ENCODE measurements at places on chromosomes 13 and 19.

GRCh38 chr13:49629947-49630346 is 1.6 kb downstream of the ARL11 start:
- no peak for DNase-seq

DNA sequence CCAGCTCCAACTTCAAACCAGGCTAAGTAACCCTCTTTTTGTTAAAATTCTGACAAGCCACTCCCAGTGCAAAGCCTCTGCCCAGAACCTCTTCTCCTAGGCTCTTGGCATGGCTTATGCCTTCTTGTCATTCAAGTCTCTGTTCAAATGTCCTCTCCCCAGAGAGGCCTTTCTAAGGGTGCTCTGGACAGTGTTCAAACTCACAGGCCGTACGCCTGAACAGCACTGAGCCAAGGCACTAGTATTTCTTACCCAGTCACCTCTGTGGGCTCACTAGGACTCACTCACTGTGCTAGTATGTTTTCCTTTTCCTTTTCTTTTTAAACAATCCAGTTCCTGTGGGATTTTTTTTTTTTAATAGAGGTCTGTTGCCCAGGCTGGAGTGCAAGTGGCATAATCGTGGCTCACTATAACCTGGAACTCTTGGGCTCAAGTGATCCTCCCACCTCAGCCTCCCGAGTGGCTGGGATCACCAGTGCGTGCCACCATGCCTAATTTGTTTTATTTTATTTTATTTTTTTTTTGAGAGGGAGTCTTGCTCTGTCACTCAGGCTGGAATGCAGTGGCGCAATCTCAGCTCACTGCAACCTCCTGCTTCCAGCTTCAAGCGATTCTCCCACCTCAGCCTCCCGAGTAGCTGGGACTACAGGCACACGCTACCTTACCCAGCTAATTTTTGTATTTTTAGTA is 2.3 kb upstream of the ASF1B start:
- DNase-seq, result no peak

DNA sequence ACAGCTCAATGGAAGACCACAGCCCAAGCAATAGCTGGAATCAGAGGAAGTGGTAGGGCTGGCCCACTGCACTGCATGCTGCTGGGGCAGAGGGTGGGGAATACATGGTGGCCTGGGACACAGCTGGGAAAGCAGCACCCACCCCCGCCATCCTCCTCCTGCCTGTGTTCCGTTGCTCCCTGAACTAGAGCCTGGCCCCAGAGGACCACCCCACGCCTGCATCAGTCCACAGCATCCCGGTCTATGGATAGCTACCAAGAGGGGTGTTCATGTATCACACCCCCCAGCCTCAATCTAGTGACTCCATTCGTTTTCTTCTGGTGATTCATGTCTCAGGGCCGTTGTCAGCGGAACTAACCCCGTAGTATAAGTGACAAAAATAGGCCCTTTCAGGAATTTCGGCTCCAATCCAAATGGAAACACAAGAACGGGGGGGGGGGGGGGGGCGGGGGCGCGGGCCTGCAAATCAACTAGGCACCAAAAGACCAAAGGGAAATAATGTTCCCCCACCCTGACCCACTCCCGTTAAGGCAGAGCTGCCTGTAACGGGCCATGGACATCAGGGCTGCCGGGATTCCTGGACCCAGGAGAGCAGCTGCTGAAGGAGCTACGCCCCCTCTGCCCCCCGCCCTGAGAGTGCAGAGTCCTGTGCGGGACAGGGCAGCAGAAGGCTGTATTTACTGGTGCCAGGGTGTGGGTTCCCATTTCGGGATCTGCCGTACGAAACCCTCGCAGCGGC is 18.9 kb upstream of the EPHX3 start:
- no peak for DNase-seq

- no peak for DNase-seq
These were observed 27.4 kb downstream of the CEBPA start for GRCh38 chr19:33274663-33275558.

- DNase-seq, result no peak
These were observed 534.5 kb downstream of the KLF5 start for GRCh38 chr13:73593199-73593765.

GRCh38 chr13:46124531-46124966 is 19.7 kb upstream of the CPB2 start:
- peak; percentile 33 for DNase-seq

GRCh38 chr13:27559719-27560118 is 60.6 kb downstream of the LNX2 start:
- DNase-seq, result peak; percentile 28

DNA sequence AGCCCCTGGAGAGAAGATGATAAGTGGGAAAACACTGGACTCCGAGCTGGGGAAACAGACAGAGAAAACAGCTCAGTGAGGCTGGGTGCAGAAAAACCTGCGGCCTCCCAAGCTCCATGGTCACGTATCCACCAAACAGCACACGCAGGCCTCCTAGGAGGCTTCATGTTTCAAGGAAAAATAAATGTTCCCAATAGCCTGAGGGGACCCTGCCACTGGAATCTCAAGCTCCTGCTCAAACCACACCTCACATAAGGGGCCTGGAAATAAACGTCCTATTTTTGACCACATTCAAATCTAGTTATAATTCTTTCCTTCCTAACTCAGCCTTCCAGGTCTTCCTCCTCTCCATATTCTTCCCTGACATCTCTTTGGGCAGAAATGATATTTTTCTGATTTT is 225.7 kb downstream of the ABCC4 start:
- no peak for DNase-seq

DNA sequence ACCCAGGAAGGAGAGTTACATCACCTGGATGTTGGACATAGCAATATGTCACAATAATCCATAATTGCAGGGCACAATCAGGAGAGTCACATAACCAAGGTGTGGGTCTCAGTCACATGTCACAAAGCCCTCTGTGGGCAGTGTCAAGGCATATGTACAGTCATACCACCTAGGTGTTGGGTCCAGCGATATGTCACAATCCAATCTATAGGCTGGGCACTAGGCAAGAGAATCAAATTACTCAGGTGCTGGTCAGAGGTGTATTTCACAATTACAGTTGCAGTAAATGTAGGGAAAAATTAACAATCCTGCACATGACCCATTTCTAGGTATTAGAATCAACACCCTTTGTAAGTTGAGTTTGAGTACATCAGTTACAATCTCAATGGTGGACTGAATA is 126.2 kb upstream of the ZNF91 start:
- no peak for DNase-seq

DNA sequence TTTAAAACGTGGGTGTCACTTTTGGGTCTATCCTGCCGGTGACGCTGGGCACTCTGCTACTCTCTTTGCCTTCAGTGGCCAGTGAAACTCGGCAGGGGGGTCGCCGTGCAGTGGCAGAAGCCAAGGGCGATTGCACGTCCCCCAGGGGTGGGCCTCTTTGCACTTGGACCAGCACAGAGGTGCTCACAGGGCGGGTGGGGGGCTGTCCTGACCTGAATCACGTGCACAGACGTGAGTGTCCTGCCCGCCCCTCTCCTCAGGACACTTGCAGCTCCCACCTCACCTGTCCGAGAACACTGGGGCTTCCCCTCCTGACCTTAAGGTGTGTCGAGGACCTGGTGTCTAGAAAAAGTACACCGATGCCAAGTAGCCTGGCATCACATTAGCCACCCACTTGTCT is 16.1 kb downstream of the COL4A1 start:
- DNase-seq, result no peak

DNA sequence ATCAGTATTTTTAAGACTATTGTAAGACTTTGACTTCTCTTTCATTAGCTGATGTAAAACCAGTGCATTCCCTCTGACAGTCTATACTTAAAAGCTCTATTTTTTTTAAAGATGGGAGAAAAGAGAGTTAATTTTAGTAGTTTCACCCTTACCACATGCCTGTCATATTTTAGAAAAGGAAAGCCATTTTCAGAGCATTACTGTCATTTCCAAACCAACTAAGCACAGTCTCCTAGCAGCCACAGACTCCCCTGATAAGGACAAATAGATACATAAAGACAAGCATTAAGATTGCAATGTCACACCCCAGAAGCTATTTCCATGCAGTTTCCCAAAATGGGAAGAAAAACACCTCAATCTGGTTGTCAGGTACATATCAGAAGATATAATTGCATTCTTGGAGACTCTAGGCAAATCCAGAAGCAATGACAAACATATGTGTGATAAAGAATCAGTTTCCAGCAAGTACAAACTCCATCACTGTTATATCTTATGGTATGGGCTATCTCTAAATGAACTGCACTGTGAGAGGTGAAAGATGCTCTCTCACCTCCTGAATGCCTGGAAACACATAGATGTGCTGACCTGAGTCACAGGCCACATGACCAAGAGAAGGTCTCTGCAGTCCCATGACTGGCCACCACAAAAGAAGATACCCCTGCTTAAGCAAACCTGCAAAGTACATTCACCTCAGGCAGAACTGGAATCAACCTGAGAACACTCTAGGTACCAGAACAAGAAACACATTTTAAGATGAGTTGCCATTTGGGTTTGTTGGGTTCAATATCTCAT is 303.3 kb downstream of the POU4F1 start:
- DNase-seq, result no peak

- peak; percentile 28 for DNase-seq
These were observed 957 bp downstream of the NUMBL start for GRCh38 chr19:40689339-40690049.

DNA sequence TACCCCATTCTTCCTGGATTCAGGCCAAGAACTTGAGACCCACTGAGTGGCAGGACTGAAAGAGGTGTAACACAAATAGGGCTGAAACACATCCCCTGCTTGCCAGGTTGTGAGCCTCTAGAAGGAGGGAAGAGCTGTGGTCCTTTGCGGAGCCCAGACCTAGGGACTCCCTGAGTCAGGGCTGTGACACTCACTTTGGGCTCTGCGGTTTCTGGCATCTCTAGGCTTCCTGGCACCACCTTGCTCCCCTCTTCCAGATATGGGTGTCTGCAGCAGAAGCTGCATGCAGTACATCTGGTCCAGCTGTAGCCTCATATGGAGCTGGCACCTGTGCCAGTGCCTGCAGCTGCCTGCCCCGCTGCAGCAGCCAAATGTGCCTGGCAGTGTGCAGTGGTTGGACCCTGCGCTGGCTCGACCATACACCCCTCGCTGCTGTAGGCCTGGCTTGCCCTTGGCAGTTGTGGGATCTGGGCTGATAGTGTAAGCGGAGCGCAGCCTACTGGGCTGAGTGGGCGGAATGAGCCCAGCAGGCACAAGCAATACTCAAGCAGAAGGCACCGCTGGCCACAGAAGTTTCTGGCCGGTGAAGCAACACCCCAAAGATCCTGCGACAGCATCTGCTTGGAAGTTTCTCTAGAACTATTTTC is 290.4 kb downstream of the SLITRK6 start:
- DNase-seq, result no peak

DNA sequence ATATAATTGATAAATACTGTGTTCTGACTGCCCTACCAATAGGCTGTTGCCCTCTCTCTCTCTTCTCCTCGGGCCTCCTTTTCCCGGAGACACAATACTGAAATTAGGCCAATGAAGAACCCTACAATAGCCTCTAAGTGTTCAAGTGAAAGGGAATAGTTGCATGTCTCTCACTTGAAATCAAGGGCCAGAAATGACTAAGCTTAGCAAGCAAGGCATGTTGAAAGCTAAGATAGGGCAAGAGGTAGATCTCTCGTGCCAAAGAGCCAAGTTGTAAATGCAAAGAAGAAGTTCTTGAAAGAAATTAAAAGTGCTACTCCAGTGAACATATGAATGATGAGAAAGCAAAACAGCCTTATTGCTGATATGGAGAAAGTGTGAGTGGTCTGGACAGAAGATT is 13.3 kb downstream of the KATNAL1 start:
- DNase-seq, result no peak

DNA sequence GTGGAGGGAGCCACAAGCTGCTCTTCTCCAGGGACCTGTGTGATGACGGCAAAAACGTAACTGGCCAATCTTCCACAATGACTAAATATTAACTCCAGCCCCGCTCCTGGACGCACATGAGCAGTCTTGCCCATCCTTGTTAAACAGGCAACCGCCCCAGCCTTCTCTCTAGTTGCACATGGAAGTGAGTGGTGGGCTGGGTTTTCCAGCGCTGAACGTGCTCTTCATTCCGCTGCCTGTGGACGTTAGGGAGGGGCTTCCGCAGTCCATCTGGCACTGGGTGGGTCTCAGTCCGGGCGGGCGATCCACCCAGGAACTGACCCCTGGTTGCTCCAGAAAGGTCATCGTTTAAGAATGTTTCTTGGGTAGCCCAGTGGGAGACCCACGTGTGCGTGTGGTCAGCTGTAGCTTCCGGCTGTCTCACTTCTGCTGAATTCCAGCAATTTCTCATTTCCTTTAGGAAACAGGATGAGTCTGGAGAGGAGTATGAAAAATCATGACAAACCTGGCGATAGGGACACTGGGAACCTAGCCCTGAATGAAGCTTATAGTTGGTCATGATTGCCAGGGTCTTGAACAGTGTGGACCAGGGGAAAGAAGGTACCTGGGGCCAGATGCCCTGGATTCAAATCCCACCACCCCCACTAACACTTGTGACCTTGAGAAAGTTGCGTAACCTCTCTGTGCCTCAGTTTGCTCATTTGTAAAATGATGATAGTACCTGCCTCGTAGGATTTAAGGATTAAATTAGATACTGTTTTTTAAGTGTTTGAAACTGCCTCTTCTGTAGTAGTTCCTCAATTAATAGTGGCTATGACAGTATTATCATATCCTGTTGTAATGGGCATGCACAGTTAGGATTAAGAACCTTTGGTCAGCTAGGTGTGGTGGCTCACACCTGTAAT is 92.6 kb downstream of the SIPA1L3 start:
- DNase-seq, result no peak

- no peak for DNase-seq
These were observed 209.6 kb downstream of the VWA8 start for GRCh38 chr13:41751277-41751676.

DNA sequence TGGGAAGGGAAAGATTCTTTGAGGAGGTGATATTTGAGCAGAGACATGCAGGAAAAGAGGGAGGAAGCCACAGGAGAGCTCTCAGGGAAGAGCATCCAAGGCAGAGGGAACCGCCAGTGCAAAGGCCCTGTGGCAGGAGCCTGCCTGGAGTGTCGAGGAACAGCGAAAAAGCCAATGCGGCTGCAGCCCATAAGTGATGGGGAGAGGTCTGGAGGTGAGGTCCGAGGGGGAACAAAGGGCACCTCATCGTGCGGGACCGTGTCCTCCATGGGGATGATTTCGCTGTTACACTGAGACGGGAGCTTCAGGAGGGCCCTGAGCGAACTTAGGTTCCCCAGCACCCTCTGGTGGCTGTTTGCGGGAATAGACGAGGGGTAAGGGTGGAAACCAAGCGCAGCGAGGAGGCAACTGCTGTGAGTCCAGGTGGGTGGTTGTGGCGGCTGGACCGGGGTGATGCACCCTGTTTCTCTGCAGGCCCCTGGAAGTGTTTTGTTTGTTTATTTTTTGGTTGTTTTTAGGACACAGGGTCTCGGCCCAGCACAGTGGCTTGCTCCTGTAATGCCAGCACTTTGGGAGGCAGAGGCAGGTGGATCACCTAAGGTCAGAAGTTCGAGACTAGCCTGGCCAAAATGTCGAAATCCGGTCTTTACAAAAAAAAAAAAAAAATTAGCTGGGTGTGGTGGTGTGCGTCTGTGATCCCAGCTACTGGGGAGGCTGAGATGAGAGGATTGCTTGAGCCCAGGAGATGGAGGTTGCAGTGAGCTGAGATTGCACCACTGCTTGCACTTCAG is 5.9 kb upstream of the EHD2 start:
- peak; percentile 73 for DNase-seq

- DNase-seq, result peak; percentile 94
These were observed 24.2 kb downstream of the KEAP1 start for GRCh38 chr19:10478903-10479384.

GRCh38 chr13:88925954-88926353 is 1254.8 kb downstream of the SLITRK5 start:
- no peak for DNase-seq
